ENCODE measurements at places on chromosomes 4 and X. TPM values are rescaled to one million over a fixed set of nuclear protein-coding genes. Genes with fewer than 3 reads are reported as not detected.

ANOS1 gene
- 3.3 TPM for total RNA-seq

RTL3 gene
- total RNA-seq: 0.18 TPM

VBP1 gene
- total RNA-seq: 36.1 TPM

FAT1 gene
- 154 TPM for total RNA-seq
